ENCODE measurements at places on chromosomes 2 and 18.

DNA sequence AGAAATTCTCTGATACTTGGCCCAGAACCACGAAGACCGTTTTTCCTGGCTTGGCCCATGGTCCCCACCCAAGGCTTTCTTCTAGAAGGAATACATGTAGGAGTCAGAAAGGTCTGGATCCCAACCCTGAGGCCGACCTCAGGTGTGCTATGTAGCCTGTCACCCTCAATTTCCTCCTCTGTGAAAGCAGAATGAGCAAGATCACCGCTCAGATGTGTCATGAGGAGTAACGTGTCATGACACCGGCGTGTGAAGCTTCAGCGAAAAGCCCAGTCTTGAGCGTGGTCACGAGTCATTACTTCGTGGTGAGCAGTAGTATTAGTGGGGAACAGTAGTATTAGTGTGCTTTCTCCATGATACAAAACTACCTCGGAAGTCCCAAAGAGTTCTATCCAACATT, 103.4 kb downstream of the ALPK2 start:
- no peak for DNase-seq

DNA sequence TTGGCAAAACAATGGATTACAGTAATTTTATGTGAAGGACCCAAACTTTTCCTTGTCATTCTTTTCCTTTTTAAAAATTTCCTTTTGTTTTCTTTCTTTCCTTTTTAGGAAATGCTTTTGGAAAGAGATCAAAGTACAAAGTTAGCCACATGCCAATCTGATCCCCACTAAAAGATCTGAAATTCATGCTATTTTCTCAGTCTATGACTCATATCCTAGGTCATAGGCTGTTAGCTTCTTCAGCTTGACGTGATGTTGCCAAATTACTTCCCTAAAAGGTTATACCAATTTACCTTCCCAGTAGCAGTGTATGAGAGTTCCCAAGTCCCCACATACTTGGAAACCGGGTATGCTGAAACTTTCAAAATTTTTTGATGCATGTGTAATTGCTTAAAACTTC, 355.3 kb downstream of the INSIG2 start:
- no peak for DNase-seq

DNA sequence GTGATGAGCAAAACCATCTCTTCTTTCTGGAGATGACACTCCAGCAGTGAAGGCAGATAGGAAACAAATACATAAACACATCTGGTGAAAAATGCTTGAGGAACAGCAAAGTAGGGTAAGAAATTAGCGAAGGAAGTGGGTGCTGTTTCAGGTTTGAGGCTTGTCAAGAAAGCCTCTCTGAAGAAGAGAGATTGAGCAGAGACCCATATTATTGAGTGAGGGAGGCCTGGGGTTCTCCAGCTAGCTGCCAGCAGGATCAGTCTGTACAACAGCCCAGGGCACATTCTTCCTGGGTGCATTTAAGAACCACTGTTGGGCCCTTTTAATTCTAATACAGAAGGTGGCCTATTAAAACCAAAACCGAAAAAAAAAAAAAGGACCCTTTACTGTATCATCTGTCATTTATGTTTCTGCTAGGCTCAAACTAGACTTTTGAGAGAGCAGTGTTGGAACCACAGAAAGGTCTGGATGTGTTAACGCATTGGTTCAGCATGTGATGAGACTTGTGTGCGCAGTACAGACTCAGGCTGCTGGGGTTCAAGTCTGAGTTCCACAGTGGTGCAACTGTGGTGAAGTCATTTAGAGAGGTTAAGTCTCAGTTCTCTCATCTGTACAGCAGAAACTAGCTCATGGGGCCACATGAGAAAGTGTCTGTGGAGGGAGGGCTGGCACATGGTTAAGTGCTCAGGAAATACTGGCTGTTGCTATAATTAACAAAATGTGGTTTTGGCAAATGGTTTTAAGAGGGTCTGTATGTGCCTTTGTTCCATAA, 28.9 kb downstream of the MGAT5 start:
- no peak for DNase-seq

GRCh38 chr2:127401757-127402695, 14.3 kb upstream of the MAP3K2 start:
- DNase-seq: no peak

GRCh38 chr2:237474442-237474911, 12.6 kb upstream of the MLPH start:
- DNase-seq: no peak

DNA sequence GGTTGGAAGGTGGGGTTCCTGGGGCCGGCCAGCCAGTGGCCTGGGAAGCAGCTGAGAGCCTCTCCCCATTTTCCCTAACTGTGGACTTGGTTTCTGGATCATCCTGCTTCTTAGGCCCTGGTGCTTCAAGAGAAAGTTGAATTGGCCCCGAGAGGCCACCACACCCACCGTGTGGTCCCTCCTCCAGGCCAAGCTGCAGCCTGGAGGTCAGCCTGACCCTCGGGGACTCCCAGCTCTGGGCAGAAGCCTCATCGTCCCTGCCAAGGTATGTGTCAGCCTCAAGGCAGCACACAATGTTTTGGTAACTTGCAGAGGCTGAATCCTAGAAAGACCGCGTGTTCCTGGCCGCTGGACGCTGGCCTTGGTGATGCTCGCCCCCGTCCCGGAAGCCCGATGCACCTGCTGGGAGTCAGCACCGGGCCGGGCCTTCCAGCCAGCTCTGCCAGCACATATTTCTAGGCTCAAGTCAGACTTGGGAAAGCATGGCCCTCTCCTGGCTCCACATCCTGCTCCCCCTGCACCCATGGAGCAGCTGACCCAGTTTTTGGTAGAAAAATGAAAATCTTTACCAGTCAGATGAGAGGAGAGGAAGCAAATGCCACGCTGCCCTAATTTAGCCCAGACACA, 72.6 kb downstream of the ACTR2 start:
- DNase-seq: no peak

GRCh38 chr2:103809941-103810441, 1043.9 kb upstream of the POU3F3 start:
- no peak for DNase-seq

DNA sequence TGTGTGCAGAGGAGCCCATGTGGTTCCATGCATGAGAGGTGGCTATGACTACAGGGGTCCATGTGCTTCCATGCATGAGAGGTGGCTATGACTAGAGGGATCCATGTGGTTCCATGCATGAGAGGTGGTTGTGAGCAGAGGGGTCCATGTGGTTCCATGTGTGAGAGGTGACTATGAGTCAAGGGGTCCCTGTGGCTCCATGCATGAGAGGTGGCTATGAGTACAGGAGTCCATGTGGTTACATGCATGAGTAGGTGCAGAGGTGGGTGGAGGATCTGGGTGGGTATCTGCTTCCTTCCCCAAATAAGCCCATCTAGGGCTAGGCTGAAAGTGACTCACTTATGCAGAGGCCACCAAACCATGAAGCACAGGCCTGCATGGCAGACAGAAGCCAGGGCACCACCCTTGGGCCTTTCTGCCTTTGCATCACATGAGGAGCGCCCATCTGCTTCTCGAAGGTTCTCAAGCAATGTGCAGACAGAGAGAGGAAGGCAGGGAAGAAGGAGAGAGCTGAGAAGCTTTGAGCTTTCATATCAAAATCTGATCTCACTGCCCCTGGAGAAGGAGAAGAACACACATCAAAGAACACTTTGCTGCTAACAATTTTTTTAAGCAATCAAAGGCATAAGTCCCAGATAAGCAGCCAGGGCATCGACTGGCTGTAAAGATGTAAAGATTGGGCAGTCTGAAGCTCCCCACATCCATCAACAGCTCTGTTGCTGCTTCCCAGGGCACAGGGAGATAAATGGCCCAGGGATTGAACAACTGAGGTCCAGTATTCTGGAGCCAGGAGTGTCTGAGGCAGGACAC, 137.6 kb downstream of the TNS1 start:
- DNase-seq: no peak

GRCh38 chr2:19299032-19299431, 59.4 kb downstream of the OSR1 start:
- DNase-seq: no peak

GRCh38 chr2:129459200-129459876, 520.1 kb upstream of the RAB6C start:
- DNase-seq: no peak

GRCh38 chr2:103402336-103402735, 640.5 kb downstream of the TMEM182 start:
- no peak for DNase-seq

- DNase-seq: no peak
These were observed 10.4 kb downstream of the SERPINB12 start for GRCh38 chr18:63552581-63552980.

DNA sequence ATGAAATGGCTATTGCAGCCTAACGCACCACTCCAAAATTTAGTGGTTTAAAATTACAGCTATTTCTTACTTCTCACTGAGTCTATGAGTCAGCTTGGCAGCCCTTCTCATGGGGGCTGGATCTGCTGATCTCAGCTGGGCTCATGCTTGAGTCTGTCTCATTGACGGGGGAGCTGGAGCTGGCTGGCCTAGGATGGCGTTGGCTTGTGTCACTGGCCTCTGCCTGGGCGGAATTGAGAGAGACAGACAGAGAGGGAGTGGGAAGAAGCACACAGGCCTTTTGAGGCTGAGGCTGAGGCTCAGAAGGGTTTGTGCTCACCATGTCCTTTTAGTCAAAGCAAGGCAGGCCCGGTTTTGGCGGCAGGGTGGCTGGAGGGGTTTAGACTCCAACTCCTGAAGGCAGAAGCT, 412.1 kb upstream of the MYT1L start:
- DNase-seq: no peak

GRCh38 chr2:174074831-174075230, 109.7 kb upstream of the SP3 start:
- no peak for DNase-seq

DNA sequence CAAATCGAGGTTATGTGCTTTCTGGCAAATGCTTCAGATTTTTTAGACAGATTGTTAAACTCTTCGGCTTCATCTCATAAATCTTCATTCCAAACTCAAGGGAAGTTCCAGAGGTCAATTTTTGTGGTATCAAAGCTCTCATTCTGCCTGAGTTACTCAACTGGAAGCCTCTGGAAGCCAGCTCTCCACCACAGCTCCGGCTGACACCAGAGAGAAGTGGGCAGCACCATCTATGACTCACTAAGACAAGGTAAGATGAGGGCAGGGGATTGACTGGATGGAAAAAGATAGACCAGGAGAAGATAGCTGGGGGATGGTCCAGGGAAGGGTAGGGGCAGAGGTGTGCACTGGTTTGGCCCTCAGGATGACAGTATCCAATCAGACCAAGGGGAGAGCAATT, 137.3 kb upstream of the HNRNPA3 start:
- DNase-seq: no peak

- no peak for DNase-seq
These were observed 118.7 kb upstream of the LRRTM4 start for GRCh38 chr2:77640924-77641323.

- DNase-seq: no peak
These were observed 29.4 kb downstream of the MAIP1 start for GRCh38 chr2:199984755-199985154.

DNA sequence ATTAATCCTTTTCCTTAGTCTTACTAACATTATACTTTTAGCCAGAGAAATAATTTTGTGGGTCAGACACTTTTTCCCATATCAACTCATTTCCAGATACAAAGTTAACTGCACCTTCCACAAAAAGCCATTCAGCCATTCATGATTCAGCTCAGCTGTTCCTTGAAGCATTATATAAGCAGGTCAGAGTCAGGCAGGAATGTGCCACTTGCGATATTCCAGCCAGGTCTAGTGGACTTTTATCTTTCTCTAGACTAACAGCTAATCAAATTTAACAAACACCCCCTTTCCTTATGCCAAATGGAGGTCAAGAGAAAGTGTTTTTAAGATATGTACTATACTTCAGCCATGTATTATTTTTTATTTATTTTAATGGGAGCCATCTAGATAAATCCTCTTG, 75.6 kb upstream of the EPB41L3 start:
- DNase-seq: no peak

DNA sequence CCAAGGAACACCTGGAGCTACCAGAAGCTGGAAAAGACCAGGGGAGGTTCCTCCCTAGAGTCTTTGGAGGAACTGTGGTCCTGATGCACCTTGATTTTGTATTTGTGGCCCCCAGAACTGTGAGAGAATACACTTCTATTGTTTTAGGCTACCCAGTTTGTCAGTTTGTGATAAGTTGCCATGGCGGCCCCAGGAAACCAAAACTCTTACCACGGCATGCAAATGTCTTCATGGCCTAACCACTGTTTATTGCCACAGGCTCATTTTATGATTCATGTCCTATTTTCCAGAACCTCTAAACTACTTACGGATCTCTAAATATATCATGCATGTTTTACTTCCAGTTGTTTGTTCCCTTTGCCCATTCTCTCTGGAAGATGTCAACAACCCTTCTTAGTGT, 1250.7 kb upstream of the FAM98A start:
- DNase-seq: no peak

DNA sequence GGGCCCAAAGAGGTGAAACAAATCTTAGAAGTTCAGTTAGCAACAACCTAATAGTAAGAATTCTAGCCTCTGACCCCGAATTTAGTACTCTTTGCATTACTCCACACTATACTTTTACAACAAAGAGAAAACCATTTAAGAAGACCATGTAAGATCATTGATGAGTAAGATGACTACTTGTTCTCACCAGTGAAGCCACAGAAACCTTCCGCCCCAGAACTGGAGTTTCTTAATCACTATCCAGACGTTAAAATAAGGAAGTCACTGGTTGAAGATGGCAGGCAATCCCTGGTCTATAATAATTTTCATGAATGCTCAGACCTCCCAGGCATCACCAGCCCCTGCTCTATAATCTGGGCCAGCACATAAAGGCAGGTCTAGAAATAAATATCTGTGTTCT, 95.0 kb downstream of the TMEM163 start:
- no peak for DNase-seq

DNA sequence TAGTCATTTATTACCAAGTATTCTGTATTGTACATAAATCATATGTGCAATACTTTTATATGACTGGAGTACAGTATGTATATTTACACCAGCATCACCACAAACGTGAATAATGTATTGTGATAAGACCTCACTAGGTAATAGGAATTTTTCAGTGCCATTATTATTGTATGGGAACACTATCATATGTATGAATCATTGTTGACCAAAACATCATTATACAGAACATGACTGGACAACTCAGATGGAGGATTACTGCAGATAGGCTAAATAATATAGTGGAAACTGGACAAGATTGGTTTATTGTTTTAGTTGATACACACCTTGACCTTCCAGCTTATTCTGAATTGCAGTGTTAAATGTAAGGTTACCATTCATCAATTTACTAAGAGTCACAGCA, 33.4 kb downstream of the VAPA start:
- no peak for DNase-seq

DNA sequence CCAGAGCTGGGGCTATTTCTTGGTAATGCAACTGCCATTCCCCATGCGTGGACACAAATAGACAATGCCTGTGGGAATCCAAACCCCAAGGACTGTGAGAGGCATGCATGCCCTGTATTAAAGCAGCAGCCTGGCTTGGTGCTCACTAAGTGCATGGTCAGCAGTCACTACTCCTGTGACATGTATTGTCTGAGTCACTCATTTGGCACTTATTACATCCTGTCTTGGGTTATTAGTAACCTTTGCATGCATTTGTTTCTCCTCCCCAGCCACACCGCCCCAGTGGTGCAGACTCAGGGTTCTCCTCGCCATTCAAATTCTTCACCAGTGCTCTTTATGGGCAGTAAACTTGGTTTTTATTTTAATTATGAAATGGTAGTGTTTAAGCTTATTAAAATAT, 30.2 kb downstream of the PRKCE start:
- no peak for DNase-seq

DNA sequence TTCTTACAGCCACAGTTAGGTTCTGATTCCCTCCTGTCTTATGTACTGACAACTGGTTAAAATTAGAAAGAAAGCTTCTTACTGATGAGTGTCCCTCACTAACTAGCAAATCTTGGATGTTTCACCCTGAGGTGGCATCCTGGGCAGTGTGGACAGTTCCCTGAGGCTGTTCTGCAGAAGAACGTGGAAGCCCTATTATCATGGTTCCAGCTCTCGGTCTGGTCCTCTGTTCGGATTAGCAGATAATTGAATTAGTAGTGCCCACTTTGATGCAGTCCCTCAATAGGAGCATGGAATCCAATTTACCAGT, 381.7 kb upstream of the NT5C1B start:
- no peak for DNase-seq
